Right cardiac atrium (tissue), 5 donors: ENCODE measurements at places on chromosomes 12 and 14. TPM values are rescaled to one million over a fixed set of nuclear protein-coding genes. Genes with fewer than 3 reads are reported as not detected.

The LPCAT3 gene
- total RNA-seq = 17.8 TPM

The OTX2 gene
- total RNA-seq = not detected

The PCED1B gene
- 2.0 TPM for total RNA-seq

The STON2 gene
- 20.1 TPM for total RNA-seq

The SLC5A8 gene
- not detected for total RNA-seq

The SYCP3 gene
- total RNA-seq = 0.18 TPM

The OR2AP1 gene
- not detected for total RNA-seq

The OR6C70 gene
- total RNA-seq = not detected

The CCDC177 gene
- not detected for total RNA-seq

The BBOF1 gene
- 5.5 TPM for total RNA-seq

The CCDC184 gene
- 1.1 TPM for total RNA-seq

The AGAP2 gene
- total RNA-seq = 0.53 TPM

The DNAI7 gene
- 2.1 TPM for total RNA-seq

The LHX5 gene
- total RNA-seq = not detected

The TAS2R42 gene
- total RNA-seq = not detected

The SRGAP1 gene
- 5.5 TPM for total RNA-seq

The CMA1 gene
- not detected for total RNA-seq

The NID2 gene
- 32.4 TPM for total RNA-seq

The LRTM2 gene
- not detected for total RNA-seq

The ABCD2 gene
- total RNA-seq = 9.4 TPM

The LALBA gene
- total RNA-seq = not detected

The MEG3 gene
- 35.3 TPM for total RNA-seq

The KRT75 gene
- total RNA-seq = not detected

The CLEC2D gene
- total RNA-seq = 17.8 TPM

The SLCO1B3 gene
- not detected for total RNA-seq

The SRRM4 gene
- total RNA-seq = 0.22 TPM

The AKAP5 gene
- total RNA-seq = 0.23 TPM

The TTC9 gene
- 3.3 TPM for total RNA-seq

The PIWIL1 gene
- not detected for total RNA-seq

The SOX5 gene
- 10.0 TPM for total RNA-seq

The SPTB gene
- 79.4 TPM for total RNA-seq

The AHSA1 gene
- total RNA-seq = 198 TPM

The ORAI1 gene
- total RNA-seq = 9.4 TPM

The HOXC12 gene
- not detected for total RNA-seq

The MIPOL1 gene
- total RNA-seq = 11.3 TPM

The TAPBPL gene
- 19.5 TPM for total RNA-seq

The DACT1 gene
- total RNA-seq = 9.7 TPM

The RNASE3 gene
- total RNA-seq = 0.69 TPM

The ESYT1 gene
- total RNA-seq = 38.5 TPM

The GLIPR1L1 gene
- not detected for total RNA-seq

The CRIP1 gene
- 204 TPM for total RNA-seq

The ADAMTS20 gene
- not detected for total RNA-seq

The ATN1 gene
- total RNA-seq = 88.8 TPM

The ABCC9 gene
- total RNA-seq = 67.8 TPM
